Spleen (tissue), 13 donors: ENCODE measurements at places on chromosomes 7 and 10.
A peak's percentile ranks its signal among the peaks of the same experiment; 100 is the strongest.

DNA sequence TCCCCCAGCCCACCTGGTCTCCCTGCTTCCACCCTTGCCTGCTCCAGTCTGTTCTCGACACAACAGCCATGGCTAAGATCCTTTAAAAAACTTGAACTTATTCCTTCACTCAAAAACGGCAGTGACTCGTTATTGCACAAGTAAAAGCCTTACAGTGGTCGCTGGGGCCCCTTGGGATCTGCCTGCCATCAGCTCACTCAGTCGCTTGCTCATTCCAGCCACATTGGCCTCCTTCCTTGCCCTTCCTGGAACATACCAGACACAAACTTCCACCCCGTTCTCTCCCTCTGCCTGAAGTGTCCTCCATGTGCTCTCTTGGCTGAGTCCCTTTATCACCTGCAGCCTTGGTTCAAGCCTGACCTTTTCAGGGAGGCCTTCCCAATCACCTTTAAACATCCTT is 4.7 kb downstream of the CCNY start:
- no peak for DNase-seq

- no peak for DNase-seq
Measured at GRCh38 chr10:82910301-82910700, 1035.3 kb downstream of the NRG3 start.

DNA sequence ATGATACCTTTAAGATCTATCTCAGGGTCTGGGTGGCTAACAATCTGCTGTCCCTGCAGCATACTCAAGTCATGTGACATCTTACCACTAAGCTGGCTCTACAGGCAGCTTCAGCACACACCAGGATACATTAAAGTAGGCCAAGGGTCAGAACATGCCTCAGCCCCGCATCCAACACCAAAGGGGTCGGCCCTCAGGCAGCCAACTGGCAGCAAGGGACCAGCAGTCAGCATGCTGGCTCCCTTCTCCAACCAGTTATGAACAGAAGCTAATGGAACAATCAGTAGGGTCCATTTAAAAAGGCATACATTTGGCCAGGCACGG is 37.1 kb downstream of the FAM53B start:
- peak; percentile 59 for DNase-seq

DNA sequence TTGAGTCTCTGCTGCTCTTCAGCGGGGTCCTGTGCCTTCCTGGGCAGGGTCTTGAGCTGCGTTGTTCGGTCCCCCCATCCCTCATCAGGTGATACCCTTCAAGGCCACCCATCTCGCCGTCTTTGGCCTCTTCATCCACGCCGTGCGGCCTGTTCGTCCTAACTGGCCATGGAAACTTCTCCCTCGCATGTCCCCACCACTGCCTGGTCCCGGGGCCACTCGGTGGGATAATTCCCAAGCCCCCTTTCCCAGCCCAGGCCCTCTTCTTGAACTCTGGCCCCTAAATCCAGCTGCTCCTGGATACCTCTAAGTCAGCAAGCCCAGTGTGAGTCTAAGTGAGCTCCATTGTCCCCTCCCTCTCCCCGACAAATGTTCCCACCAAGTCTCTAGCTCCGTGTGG is 74.5 kb downstream of the CAMK1D start:
- DNase-seq: peak; percentile 58

DNA sequence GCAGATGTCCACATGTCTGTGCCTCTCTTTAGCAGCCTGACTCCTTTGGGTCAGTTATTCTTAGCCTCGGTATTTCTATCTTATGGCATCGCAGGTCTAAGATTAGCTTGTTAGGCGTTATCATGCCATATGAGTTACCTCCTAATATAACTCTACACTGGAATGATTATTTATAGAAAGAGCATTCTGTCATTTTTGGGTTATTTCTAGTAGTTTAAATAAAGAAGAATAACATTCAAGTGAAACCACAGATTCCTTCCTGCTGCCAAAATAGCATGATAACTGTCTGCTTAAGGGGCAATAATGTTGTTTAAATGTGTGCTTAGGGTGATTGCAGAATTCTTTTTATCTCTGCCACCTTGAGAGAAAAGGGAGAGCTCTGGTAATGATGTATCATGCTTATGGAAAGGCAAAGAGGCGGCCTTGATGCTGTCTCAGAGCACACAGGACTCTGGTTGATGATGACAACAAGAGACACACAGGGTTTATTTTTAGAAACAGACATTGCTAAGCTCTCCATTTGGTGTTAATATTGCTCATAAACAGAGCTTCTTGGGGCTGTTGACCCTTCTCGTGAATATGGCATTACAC is 10.4 kb downstream of the HDAC9 start:
- no peak for DNase-seq

DNA sequence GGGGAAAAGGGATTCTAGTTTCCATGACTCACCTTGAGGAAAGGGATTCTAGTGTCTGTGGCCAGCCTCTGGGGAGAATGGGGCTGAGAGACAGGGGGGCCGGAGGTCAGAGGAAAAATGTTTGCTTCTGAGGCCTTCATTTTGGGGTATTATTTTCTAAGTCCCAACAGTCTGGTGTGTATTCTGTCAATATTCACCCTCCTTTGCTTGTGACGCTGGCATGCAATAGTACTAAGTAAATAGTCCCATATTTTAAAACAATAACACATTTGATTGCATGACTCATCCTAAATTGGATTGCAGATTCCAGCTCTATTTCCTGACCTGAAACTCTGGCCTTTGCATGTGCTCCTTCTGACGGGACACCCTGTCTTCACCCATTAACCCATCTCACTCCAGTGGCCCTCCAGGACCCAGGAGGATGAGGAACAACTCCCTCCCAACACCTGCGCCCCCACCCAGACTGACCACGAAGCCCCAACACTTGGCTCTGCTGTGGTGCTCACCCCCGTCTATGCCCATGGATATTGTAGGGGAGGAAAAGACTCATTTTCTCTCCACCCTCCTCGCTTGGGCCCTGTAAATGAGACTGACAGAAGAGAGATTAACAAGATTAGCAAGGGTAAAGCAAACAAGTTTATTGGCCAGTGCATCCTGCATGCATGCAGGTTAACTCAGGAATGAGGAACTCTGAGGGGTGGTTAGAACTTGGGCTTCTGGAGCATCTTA is 495.6 kb upstream of the KLF6 start:
- no peak for DNase-seq

- DNase-seq: no peak
Measured at GRCh38 chr10:119177708-119178371, 772 bp downstream of the PRDX3 start.

GRCh38 chr7:69962186-69963065 is 364.2 kb downstream of the AUTS2 start:
- no peak for DNase-seq

DNA sequence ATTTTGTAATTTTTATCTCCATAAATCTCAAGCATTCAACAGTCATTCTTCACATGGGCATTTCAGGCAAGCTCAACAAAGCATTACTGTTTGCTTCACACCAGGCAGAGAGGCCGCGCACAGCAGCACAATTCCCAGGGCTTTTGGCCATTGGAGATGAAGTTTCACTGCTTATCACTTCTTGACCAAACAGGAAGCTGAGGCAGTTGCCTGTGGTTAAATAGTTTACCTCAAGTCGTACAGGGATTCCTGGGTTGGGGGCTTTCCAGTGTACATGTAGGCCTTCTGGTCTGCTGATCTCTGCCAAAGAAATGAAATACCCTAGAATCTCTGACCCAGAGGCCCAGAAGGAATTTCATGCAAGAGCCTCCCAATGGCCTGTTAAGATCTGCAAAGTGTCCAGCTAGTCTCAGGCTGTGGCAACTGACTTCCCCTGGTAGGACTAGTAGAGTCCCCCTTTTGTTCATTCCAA is 11.2 kb upstream of the PRDX3 start:
- DNase-seq: no peak
